ENCODE measurements at places on chromosomes 12 and 14.
A peak's percentile ranks its signal among the peaks of the same experiment; 100 is the strongest.

DNA sequence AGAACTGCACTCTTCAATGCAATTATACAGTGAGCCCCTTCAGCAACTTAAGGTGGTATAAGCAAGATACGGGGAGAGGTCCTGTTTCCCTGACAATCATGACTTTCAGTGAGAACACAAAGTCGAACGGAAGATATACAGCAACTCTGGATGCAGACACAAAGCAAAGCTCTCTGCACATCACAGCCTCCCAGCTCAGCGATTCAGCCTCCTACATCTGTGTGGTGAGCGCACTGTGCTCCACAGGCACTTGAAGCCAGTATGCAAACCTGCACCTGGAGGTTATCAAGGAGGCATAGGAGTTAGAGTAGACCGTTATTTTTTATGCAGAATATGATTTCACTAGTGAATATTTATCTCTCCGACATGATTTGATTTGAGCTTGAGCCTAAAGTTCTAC, 152.2 kb upstream of the OR4E1 start:
- no peak for DNase-seq

DNA sequence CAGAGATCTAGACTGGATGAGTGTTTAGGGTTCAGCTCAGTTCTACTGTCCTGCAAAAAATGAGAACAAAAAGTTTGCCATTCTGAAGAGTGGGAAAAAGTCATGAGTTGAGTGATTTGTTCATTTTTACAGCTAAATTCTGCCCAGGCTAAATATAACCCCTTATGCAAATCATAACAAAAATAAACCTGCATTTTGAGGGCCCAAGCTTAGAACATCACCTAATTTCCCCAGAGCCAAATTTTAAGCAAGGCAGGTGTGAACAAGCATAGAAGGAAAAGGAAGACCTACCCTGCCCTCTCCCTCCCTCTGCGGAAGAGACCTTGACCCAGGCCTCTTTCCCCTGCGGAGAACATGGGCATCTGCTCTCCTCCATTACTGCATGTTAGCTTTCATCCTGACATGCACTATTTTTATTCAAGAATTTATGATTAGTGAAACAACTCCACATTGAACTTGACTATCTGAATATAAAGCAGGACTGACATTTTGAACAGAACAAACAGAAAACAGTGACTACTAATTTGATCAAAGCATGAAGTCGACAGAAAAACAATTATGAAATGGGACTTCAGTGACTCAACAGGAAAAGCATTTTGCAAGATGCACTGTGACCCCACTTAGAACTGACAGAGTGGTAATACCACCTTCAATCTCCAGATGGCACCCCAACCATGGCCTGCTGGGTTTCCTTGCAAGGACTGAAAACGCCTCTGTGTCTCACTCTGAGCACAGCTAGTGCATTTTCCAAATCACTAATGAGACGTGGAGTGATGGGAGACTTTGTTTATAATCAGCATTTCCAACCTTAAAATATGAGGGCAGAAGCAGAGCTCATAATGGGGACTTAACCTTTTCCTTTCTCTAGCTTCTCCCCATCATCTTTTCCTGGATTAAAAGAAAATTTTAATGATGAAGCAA, 30.9 kb upstream of the SELPLG start:
- DNase-seq, result peak; percentile 53

DNA sequence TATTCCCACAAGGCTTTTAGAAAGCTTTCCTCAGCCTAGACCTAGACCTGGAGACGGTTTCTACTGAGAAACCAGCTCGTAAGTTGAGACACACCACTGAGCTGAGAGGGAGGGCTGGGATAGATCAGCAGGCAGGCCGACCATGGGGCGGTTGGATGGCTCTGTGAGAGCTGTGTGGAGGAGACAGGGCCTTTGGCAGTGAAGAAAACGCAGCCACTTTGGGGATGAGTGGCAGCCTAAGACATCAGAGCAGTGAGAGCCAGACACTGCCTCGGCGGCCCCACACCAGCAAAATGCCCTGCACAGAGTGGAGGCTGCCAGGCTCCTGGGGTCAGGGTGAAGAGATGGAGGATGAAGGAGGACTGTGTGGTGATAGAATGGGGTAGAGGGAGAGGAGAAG, 46.0 kb downstream of the CACNA2D4 start:
- no peak for DNase-seq

- DNase-seq, result no peak
Measured at GRCh38 chr14:100132903-100133510, 26.4 kb downstream of the DEGS2 start.

DNA sequence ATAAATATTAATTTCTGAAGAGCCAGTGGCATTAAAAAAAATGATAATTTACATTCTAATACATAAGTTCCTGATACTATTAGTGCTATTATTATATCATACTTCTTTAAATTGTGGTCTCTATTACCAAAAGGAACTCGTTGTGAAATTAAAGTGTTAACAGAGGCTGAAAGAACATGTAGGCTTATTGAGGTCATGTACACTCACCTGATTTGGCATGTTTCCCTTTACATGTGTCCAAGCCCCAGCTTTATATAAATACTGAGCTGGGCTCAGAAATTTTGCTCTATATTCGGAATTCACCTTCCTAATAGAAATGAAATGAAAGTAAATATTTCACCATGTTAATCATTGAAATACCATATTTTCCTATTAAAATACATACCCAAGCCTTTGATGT, 11.0 kb downstream of the MDM1 start:
- no peak for DNase-seq

DNA sequence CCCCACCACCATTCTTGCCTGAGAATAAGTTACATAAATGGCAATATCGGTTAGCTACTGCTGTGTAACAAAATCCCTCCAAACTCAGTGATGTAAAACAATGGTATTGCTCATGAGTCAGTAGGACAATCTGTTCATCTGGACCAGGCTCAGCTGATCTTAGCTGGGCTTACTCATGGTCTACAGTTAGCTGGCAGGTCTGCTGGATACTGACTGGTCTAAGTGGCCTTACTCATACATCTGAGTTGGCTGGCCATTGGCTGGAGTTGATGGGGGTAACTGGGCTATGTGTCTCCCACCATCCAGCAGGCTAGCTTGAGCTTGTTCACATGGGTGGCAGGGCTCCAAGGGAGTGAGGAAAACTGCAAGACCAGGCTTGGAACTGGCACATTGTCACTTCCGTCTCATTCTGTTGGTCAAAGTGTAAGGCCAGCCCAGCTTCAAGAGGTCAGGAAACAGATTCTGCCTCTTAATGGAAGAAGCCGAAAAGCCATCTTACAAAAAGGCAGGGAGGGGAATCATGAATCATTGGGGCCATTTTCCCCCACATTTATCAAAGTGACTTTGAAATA, 56.7 kb upstream of the CHGA start:
- DNase-seq, result no peak

GRCh38 chr14:95891742-95892141, 15.1 kb downstream of the TUNAR start:
- no peak for DNase-seq

DNA sequence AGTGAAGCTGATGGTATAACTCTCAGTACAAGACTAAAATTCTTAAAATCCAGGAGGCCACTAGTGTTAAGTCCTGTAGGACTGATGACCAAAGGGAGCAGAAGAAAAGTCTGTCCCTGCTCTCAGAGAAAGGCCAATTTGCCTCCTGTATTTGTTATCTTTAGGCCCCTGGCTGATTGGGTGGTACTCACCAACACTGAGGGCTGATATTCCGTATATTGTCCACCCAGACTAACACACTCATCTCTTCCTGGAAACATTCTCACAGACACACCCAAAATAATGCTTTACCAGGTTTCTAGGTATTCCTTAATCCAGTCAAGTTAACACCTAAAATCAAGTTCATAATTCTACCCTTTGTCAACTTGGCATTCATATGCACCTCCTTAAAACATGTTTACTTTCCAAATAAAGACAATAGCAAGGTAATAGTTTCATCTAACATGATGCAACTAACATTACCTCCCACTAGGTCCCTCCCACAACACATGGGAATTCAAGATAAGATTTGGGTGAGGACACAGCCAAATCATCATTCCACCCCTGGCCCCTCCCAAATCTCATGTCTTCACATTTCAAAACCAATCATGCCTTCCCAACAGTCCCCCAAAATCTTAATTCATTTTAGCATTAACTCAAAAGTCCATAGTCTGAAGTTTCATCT, 84.3 kb downstream of the EGLN3 start:
- no peak for DNase-seq

- no peak for DNase-seq
Measured at GRCh38 chr12:73307260-73307659, 1035.1 kb downstream of the TRHDE start.

- DNase-seq, result no peak
Measured at GRCh38 chr14:103059556-103059955, 2.2 kb upstream of the CDC42BPB start.

GRCh38 chr14:102579696-102580549, 12.5 kb upstream of the RCOR1 start:
- DNase-seq, result no peak

DNA sequence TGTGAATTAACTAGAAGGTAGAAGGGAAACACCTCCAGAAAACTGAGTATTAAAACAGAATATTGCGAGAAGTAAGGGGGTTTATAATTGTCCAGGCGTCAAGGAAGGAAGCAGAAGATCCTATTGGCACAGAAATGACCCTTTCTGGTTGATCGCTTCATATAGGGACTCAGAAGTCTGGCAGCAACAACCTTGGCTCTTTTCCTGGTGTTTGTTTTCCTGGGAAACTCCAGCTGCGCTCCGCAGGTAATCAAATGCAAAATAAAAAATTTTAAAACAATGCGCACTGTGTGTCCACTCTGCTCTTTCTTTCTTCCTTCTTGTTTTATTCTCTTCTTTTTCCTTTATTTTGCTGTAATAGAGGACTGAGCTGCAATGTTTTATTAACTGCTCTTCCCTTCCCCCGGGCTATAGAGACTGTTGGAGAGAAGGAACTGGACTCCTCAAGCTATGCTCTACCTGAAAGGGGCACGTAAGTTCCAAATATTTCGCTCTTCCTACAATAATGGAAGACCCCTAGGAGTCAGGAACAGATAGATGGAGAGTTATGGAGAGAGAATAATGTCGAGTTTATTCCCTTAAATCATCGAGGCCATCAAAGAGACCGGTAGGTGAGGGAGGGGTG, 737 bp downstream of the SPX start:
- no peak for DNase-seq

- no peak for DNase-seq
Measured at GRCh38 chr14:58904776-58905175, 267.0 kb downstream of the DACT1 start.

GRCh38 chr14:64454671-64455070, 10.6 kb upstream of the AKAP5 start:
- no peak for DNase-seq

DNA sequence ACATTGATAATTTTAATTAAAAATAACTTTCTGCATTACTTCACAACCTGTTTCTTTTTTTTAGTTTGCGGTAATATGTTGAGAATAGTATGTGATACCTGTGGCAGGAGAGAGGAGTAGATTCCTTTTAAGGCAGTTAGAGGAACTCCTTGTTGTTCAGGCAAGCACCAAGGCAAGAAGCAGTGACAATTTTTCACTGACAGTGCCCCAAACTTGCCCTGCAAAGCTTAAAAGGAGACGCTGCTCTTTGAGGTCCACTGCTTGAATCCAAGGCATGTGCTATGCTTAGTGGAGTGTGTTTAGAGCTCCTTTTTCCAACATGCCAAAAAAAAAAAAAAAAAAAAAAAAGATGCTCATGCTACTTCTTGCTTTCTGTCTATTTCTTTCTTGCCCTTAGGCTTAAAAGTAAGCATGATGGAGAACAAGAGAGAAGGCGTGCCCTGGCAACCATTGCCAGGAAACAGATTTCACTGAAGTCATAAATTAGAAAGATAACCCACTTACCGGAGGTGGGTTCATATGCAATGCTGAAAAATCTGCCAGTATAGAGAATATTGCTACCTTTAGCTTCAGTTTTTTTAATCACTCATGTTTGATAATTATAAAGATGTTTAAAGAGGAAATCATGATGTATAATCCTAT, 58.3 kb upstream of the DYRK2 start:
- no peak for DNase-seq

GRCh38 chr14:89416002-89416995, 734 bp downstream of the FOXN3 start:
- DNase-seq, result peak; percentile 100

DNA sequence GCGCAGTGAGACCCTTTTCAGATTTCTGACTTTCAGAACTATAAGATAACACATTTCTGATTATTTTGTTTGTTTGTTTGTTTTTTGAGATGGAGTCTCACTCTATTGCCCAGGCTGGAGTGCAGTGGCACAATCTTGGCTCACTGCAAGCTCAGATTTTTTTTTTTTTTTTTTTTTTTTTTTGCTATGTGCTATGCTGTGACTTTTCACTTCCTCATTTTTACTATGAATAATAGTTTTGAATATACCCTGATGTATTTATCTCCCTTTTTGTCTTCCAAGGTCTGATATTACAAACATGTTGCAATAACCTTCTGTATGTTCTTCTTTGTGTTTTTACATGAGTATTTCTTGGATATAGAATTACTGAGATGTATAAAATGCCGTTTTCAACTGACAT, 658.7 kb upstream of the SEL1L start:
- no peak for DNase-seq

DNA sequence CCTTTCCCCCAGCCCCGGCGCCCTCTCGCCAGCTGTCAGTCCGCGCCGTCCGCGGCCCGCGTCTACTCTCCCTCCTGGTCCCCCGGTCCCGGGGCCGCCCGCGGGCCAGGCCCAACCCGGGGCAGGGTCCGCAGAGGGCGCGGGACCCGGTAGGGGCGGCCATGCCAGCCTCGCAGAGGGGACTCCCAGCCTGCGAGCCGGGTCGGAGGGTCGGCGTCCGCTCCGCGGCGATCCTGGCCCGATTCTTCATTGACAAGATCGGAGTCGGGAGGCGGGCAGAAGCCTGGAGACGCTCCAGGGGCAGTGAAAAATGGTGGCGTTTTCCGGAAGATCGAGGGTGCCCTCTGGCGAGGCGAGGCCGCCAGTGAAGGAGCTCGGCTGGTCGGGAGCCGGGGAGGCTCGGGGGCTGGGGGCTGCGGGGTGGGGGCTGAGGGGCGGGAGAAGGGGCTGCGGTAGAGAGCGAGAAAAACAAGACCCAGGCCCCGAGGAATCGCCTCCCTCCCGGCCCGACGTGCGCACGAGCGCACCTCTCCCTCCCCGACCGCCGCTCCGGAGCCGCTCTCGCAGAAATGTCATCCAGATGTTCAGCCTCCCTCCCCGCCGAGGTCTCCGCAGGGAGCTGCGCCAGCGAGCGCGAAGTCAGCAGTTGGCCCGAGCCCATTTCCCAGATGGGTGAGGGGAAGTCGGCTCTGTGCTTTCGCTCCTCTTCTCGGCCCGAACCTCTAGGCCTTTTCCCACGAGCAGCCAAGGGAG, 647 bp upstream of the TGFB3 start:
- peak; percentile 69 for DNase-seq
